ENCODE measurements at places on chromosomes 2 and 18.

GRCh38 chr2:205564346-205565141 is 117.8 kb upstream of the NRP2 start:
- no peak for DNase-seq

GRCh38 chr2:167183931-167184330 is 295.7 kb downstream of the XIRP2 start:
- DNase-seq: no peak

GRCh38 chr2:186518291-186518690 is 32.2 kb downstream of the ZC3H15 start:
- no peak for DNase-seq

- DNase-seq: no peak
These were observed 195.3 kb upstream of the CDH2 start for GRCh38 chr18:28372186-28372585.

GRCh38 chr2:112170495-112170894 is 32.3 kb downstream of the FBLN7 start:
- DNase-seq: no peak

GRCh38 chr2:31739161-31739560 is 158.4 kb upstream of the SRD5A2 start:
- no peak for DNase-seq

GRCh38 chr2:26555246-26556133 is 77.6 kb upstream of the OTOF start:
- DNase-seq: no peak

DNA sequence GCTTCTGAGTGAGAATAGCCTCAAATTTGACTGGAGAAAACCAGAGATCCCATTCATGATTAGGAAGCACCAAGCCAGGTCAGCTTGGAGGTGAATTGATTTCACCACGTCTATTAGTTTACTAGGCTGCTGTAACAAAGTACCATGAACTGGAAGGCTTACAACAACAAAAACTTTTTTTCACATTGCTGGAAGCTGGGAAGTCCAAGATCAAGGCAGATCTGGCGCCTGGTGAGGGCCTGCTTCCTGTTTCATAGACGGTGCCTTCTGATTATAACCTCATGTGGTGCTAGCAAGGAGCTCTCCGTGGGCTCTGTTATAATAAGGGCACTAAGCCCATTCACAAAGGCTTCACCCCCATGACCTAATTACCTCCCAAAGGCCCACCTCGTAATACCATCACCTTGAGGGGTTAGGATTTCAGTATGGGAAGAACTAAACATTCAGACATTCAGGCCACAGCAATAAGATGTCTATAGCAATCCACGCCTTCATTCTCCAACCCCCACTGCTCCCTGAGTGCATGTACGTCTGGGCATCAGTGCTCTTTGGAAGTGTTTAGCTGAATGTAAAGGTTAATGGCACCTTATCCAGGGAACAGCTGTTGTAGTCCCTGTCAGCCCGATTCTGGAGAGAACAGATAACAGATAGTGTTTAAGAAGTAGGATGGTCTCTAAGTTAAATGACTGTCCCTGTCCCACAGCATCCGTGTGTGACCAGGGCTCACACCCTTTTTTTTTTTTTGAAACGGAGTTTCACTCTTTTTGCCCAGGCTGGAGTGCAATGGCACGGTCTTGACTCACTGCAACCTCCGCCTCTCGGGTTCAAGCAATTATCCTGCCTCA is 89.2 kb downstream of the SOCS6 start:
- DNase-seq: no peak

GRCh38 chr18:37230768-37231167 is 334.8 kb downstream of the CELF4 start:
- no peak for DNase-seq

DNA sequence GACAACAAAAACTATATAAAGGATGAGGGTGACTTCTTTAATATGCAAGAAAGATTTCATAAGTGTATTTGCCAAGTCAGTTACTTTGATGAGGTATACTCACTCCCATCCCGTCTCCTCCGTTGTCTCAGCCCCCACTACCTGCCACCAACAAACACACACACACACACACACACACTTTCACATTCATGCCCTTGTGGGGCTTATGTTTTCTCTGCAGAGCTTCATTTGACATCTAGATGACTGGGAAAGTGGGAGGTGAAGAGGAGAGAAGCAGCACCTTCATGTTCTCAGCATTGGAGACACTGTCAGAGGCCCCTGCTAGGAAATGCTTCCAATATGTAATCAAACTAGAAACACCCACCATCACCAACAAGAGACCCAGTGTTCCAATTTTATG is 22.5 kb upstream of the TXNDC2 start:
- no peak for DNase-seq

GRCh38 chr2:44813165-44813564 is 128.3 kb upstream of the SIX3 start:
- no peak for DNase-seq

GRCh38 chr2:3282056-3282998 is 95.3 kb downstream of the EIPR1 start:
- DNase-seq: peak; percentile 81

DNA sequence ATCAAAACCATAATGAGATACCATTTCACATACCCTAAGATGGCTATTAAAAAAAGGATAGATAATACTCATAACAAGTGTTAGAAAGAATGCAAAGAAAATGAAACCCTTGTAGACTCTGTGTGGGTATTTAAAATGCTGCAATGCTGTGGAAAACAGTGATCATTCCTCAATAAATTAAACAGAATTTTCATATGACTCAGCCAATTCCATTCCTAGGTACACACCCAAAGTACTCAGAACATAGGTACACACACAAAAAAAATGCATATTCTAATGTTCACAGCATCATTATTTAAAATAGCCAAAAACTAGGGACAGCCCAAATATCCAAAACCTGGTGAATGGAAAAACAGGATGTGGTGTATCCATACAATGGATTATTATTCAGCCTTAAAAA is 502.3 kb downstream of the KCNJ3 start:
- no peak for DNase-seq

GRCh38 chr2:84939426-84940087 is 31.4 kb upstream of the KCMF1 start:
- no peak for DNase-seq

DNA sequence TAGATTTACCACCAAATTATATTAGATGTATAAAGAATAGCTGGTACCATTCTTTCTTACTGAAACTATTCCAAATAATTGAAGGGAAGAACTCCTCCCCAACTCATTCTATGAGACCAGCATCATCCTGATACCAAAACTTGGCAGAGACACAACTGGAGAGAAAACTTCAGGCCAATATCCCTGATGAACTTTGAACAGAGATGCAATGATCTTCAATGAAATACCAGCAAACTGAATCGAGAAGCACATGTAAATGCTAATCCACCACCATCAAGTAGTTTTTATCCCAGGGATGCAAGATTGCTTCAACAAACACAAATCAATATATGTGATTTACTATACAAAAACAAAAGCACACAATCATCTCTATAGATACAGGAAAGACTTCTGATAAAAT is 329.8 kb downstream of the RDH14 start:
- DNase-seq: no peak

GRCh38 chr2:240200230-240201051 is 60.0 kb upstream of the OTOS start:
- DNase-seq: no peak

- DNase-seq: no peak
These were observed 25.7 kb downstream of the NPPC start for GRCh38 chr2:231900486-231900942.

DNA sequence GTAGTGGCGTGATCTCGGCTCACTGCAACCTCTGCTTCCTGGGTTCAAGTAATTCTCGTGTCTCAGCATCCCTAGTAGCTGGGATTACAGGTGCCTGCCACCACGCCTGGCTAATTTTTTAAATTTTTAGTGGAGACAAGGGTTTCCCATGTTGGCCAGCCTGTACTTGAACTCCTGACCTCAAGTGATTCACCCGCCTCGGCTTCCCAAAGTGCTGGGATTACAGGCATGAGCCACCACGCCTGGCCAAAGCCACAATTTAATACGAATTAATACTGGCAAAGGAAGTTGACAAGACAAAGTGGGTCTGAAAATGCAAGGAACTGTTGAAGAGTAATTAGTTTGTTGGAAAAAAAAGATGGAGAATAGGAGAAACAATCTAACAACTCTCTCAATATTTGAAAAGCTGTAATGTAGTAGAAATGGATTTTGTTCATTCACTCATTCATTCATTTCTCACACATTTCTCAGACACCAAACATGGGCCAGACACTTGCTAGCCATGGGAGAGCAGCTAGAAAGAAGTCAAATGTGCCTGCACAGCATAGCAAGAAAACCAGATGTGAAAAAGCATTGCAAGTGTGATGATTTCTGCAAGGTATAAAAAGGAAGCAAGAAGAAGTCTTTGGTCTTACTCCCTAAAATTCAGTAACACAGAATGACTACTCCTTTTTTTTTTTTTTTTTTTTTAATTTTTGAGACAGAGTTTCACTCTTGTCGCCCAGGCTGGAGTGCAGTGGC is 39.4 kb upstream of the ATL2 start:
- no peak for DNase-seq

- DNase-seq: no peak
These were observed 32.5 kb downstream of the ARL5A start for GRCh38 chr2:151795646-151796240.

DNA sequence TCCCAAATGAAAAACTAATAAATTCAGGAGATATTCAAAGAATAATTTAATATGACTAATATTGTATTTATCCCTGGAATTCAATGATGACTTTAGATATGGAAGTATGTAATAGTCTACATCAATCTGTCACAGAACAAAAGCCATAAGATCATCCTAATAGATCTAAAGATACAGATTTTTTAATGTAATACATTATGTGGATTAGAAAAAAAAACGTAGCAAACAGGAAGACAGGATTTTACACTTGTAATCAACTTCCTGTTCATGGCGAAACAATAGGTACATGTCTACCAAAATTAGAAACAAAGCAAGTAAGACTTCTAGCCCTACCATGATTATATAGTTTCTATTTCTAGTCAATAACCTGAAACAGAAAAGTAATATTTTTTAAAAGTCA is 192.2 kb downstream of the TTC32 start:
- DNase-seq: no peak

- no peak for DNase-seq
These were observed 163.4 kb upstream of the NOSTRIN start for GRCh38 chr2:168639018-168639417.

GRCh38 chr2:82795446-82795845 is 1663.6 kb downstream of the SUCLG1 start:
- DNase-seq: no peak

GRCh38 chr18:13514558-13514957 is 211.8 kb downstream of the FAM210A start:
- no peak for DNase-seq

GRCh38 chr18:76823587-76824011 is 1.2 kb downstream of the ZNF236 start:
- no peak for DNase-seq

DNA sequence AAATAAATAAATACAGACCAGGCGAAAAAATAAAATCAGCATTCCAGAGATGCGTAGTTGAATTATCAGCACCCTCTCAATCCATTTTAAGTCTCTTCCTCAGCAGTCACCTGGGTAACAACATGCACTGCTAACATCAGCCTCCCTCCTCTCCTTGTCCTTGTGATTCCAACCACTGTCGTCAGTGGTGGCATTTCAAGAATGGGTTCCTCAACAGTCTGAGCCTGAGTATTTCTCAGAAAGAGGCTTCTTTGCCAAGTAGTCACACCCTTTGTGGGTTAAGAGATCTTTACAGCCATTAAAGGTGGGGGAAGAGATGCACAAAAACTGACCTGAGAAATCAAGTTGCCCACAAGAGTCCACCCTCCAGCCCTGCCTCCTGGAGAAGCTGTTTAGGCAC is 39.0 kb downstream of the NOL10 start:
- no peak for DNase-seq

- DNase-seq: no peak
These were observed 6.3 kb upstream of the CCNT2 start for GRCh38 chr2:134912361-134912760.

- no peak for DNase-seq
These were observed 34.2 kb downstream of the IMPA2 start for GRCh38 chr18:12015416-12016062.

- DNase-seq: no peak
These were observed 5.9 kb downstream of the MDH1 start for GRCh38 chr2:63594660-63595059.

DNA sequence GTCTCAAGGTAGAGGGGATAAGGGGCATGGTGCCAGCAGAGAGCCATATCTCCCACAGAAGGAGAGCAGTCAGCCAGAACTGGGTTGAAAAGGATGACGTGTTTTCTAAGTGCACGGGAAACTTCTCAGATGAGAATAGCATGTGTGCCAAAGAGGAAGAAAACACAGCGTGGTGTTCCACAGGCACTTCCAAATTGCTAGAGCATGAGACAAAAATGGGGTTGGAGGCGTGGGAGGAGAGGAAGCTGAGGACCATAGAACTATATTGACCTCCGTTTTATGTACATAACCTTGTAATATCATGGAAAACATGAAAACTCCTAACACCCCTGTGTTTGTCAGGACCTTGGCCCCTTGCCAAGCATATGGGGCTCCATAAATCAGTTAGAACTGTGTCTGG is 682.7 kb upstream of the RAB6C start:
- DNase-seq: no peak

DNA sequence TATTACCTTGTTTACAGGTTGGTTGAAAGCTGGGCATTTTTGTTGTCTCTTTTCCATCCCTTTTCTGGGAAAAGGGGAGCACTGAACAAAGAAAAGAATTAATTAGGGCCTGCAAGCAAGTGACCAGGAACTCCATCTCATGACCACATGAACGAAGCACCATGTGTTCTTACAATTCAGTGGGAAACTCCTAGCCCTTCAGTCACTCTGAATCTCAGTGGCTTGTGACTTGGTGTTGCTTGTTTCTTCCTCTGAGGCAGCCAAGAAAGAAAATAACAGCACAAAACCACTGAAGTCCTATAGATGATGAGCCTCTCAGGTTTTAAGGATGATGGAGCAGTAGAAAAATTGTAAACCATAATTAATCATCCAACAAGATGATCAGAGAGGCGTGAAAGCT is 129.1 kb upstream of the CAB39 start:
- DNase-seq: no peak

DNA sequence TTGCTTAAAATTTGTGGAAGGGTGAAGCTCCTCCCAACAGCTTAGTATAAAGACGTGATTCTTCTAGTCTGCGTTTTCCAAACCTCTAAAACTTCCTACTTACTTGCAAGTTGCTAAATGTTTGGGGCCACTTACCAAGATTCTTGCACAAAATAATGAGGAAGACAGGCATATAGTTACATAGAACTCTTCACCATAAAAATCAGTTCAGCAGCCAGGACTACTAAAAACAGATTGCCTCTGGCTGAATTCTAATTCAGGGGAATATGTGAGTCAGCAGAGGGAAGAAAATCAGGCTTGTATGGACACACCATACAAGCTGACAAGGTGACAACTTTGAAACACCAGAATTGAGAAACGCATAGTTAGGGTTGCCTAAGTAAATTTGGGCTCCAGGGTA is 2.8 kb upstream of the PEX13 start:
- no peak for DNase-seq

GRCh38 chr2:216633616-216634369 is 573 bp downstream of the IGFBP2 start:
- no peak for DNase-seq

Data from NCI-H1092 (cell line).